CD8-positive, alpha-beta T cell (primary cell): ENCODE measurements at places on chromosomes 16 and 17.

DNA sequence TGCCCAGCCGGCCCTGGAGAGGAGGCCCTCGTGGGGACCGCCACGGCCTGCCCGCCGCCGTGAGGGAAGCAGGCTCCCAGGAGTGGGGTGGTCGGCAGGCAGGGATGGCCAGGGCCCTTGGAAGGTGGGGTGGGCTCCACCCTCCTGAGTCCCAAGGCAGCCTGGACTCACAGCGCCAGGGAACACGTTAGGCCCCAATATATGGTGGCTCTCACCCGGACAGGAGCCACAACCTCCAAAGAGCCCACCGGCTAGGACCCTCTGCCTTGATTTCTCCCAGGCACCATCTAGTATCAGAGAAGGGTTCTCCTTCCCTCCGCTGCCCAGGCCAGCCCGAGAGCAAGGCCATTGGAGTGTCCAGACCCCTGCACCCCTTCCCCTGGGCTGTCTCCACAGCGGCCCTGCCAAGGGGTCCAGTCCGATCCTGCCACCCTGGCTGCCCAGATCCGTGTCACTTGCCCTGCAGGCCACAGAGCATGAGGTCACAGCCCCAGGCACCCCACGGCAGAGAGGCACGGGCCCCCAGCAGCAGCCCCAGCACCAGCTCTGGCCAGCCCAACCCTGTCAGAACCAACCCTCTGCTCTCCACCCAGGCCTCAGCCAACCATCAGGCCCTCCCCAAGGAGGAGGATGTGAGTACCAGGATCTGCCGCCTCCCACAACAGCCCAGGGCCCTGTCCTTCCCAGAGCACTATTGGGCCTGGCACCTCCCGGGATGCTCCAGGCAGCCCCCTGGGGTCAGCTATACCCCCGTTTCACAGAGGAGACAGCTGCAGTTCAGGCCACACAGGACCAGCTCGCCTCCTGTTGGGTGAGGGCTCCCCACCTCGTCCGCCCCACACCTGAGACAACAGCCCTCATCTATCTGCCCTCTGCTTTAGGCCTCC, 1.1 kb upstream of the AXIN1 start:
- no peak for DNase-seq

- DNase-seq, result no peak
These were observed 10.9 kb downstream of the RNF112 start for GRCh38 chr17:19421926-19422325.

DNA sequence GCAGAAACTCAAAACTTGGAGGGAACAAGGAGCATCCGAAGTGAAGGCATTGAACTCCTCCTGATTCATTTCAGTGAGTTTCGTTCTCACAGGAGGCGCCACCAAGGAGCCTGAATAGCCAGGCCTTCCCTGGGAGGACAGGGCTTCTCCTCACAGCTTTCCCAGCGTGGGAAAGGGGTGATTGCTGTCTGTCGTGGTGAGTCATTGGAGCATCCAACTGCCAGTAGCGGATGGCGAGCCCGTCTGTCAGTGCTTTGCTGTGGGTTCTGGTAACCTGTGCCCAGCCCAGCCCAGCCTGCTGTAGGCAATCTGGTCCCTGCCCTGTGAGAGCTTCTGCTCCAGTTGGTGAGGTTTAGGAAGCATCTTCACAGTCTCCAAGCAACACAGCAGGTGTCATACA, 28.3 kb downstream of the PLCD3 start:
- DNase-seq, result no peak

- no peak for DNase-seq
These were observed 151.5 kb upstream of the TOM1L1 start for GRCh38 chr17:54749157-54749556.

DNA sequence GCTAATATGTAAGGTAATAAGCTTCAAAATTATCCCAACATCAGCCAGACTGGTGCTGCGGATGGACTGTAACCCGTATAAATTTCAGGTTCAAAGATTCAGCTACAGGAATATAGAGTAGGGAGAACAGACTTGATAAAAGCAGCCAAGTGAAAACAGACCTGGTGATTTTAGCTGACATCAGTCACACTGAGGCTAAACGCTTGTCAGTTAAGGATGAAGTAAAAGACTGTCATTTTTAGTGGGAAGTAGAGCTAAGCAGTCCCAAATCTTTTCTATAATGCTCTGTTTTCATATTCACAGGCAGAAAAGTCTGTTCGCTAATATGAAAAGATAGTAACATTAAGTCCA, 35.4 kb downstream of the CMTM4 start:
- no peak for DNase-seq

- DNase-seq, result no peak
These were observed 30.6 kb downstream of the MRPS23 start for GRCh38 chr17:57819285-57819684.

DNA sequence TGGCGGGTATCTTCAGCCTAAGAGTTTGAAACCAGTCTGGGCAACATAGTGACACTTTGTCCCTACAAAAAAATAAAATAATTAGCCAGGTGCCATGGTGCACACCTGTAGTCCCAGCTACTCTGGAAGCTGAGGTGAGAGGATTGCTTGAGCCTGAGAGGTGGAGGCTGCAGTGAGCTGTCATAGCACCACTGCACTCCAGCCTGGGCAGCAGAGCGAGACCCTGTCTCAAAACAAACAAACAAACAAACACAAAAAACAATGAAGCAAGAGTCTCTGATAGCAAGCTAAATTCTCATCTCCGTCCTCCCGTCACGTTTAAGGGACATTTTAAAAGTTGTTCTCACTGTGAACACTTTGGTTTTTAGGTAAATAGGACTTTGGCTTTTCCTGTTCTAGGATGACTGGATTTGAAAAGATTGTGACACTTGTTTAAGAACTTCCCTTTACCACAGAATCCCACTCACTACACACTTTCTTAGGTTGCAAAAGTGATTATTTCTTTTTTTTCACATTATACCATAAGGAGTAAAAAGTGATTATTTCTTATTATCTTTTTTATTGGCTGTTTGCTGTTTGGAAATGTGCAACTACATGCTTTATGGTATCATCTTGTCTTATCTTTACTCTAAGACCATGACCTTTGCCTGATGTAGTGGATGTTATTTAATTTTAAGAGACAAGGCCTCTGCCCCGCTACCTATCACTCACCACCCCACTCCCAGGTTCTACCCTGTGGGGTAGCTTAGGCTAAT, 4.4 kb upstream of the ERN1 start:
- no peak for DNase-seq

DNA sequence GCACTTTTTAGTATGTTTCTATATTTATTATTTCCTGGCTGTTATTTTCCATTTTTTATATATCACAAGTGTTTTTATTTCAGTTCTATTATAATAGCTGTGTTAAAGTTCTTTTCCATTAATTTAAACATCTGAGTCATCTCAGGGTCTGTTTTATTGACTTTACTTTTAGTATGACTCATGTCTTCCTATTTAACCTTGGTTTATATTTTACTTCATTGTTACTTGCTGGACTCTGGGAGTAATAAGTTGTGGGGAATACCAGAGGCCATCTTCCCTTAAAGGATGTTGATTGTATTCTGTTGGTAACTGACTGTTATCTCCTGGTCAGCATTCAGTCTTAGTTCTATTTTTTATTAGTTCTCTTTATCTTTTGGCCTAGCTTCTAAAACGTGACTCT, 1508.2 kb downstream of the CDH11 start:
- DNase-seq, result no peak

DNA sequence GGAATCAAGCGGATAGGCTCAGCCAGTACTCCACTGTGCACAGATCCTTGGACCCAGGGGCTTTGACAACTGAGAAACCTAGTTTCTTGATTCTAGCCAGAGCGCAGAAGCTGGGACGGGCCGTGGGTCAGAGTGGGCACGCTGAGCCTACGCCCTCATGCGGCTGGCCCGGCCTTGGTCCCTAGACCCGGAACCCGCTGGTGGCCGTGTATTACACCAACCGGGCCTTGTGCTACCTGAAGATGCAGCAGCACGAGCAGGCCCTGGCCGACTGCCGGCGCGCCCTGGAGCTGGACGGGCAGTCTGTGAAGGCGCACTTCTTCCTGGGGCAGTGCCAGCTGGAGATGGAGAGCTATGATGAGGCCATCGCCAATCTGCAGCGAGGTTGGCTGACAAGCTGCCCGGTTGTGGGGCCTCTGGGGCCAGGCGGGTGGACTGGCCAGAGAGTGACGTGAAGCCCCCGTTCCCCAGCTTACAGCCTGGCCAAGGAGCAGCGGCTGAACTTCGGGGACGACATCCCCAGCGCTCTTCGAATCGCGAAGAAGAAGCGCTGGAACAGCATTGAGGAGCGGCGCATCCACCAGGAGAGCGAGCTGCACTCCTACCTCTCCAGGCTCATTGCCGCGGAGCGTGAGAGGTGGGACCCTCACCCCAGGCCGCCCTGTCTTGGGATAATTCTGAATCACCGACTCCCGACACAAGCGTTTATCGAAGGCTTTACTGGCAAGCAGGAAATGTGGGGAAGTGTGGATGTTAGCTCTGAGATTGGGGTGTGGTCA, 946 bp downstream of the STUB1 start:
- no peak for DNase-seq

- DNase-seq, result no peak
These were observed 6.1 kb upstream of the CD300C start for GRCh38 chr17:74552037-74552436.

- peak; percentile 60 for DNase-seq
These were observed 1.4 kb upstream of the CEMP1 start for GRCh38 chr16:2532494-2533141.

- peak; percentile 52 for DNase-seq
These were observed 959 bp upstream of the ANKRD13B start for GRCh38 chr17:29591737-29592608.

DNA sequence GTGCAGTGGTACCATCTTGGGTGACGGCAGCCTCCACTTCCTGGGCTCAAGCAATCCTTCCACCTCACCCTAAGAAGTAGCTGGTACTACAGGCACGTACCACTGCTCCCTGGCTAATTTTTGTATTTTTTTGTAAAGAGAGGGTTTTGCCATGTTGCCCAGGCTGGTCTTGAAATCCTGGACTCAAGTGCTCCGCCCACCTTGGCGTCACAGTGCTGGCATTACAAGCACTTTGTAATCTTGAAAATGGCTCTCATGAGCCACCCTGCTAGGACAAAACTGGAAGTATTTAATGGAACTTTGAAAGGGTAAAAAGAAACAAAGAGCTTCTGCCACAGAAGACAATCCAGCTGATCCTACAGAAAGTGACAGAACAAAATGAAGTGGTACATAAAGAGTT, 9.2 kb downstream of the SUMO2 start:
- no peak for DNase-seq

- DNase-seq, result no peak
These were observed 102.0 kb downstream of the SOX9 start for GRCh38 chr17:72222661-72223380.

DNA sequence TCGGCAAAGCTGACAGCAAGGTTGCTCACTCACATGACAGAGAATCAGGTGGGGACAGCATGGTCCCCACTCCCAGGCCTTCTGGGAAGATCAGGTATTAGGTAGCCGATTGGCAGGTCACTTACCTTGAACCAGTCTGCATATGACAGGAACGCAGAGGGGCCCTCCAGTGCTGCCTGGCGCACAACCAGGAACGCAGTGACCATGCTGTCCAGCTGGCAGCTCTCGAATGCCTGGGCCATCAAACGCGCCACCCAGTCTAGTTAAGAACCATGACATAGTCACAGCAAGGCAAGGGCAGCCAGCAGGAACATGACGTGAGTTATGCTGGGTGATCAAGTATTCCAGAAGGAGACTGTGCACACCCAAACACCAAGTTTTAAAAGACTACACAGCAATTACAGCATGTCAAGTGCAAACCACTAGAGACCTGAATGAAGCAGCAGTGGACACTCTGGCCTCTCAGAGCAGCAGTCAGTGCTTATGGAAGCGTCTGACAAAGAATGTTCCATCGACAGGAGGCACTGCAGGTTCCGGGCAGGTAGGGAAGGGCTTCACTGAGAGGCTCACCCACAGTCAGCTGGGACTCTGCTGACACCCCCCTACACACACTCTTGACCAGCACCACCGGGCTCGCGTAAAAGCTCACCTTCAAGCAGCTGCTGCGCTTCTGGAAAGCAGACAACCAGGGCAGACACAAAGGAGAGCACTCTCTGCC, 25.0 kb downstream of the FANCA start:
- no peak for DNase-seq

DNA sequence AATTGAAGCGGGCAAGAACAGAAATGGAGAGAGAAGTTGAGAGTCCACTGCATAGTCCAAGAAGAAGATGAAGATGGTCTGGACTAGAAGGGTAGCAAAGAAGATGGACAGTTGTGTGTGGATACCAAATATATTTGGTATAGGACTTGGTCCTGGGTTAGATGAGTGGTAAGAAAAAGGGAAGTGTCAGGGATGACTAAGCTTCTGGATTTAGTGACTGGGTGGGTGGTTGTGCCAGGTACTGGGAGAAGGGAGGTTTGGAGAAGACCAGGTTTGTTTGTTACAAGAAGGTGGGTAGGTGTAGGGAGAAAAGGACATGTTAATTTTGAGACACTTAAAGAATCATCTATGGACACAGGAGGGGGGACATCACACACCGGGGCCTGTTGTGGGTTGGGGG, 5.4 kb downstream of the VMP1 start:
- DNase-seq, result no peak

- no peak for DNase-seq
These were observed 43.8 kb downstream of the TANGO6 start for GRCh38 chr16:68887107-68887506.

DNA sequence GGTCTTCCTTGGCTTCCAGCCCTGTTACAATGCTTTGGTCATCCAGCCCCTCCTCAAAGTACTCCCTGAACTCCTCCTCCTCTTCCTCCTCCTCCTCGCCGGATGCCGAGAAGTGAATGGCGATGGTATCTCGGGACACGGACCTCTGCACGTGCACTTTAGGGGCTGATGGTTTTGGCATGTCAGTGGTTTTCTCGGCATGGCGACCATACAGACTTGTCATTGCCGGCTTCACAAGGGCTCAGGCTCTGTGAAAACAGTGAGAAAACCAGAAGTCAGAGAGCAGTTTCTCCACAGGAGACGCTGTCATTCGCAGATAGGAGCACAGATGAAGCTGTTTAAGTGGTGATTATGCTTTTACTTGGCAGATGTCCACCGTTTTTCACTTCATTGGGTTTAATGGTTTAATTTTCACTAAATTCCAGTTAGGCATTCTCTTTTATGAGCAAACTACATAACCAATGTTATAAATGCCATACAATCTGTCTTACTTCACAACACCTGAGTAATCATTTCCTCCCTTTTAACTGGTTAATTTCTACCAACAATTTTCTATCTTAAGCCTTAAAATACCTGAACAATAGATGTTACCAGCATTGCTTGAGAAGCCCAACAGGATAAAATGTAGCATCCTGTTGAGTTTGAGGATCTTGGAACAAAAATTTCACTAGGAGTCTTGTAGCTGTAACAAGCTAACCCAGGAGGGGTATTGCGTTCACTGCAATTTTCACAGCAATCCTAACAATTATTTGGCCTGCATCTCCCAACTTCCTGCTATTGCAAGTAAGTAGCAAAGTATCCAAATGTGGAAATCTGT, 48.9 kb downstream of the TEX2 start:
- no peak for DNase-seq

- no peak for DNase-seq
These were observed 64.2 kb downstream of the BMERB1 start for GRCh38 chr16:15498427-15499175.

- DNase-seq, result no peak
These were observed 13.7 kb downstream of the BLMH start for GRCh38 chr17:30278032-30278431.

GRCh38 chr17:20053361-20053964, 44.3 kb downstream of the SPECC1 start:
- no peak for DNase-seq

- no peak for DNase-seq
These were observed 637 bp downstream of the RPL23A start for GRCh38 chr17:28720247-28720996.

GRCh38 chr17:73050797-73051196, 41.7 kb downstream of the SLC39A11 start:
- DNase-seq, result no peak
